ENCODE measurements at places on chromosomes 5 and 9.

DNA sequence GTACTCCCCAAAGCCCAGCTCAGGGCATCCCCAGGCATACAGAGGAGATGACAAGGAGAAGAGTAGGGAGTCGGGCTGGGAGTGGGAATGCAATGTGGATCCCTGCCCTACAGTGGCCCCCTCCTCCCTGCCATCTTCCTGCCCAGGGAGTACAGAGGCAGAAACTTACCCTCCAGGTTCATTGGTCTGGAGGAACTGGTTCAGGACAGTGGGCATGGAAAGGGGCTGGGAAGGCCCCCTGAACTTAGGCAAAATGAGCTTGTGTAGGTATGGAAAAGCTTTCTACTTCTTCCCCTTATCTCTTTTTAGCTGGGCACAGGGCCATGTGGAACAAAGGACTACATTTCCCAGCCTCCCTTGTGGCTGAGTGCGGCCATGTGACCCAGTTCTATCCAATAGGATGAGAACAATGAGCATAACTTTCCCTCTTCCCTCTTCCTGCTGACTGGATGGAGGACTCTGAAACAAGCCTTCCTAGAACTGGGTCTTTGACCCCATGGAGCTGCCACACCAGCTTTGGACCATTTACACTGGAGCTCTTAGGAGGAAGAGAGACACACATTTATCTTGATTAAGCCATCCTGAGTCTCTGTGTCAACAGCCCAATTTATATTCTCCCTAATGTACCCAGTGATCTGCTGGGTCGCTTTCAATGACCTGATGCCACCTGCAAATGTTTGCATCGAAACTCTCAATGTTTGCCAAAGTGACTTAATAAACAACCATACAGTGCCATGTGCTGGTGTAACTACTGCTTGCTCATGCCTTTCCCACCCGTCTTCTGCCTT is 25.0 kb upstream of the HMCN2 start:
- peaks cover under 1% of the 10 kb centered on the region for H3K4me1 ChIP-seq
- no peaks in the 10 kb centered on the region for H3K36me3 ChIP-seq
- H3K27ac ChIP-seq, result no peak overlapping the region
- H3K4me3 ChIP-seq, result no peak overlapping the region
- no peaks in the 10 kb centered on the region for H3K27me3 ChIP-seq
- DNase-seq, result no peak

DNA sequence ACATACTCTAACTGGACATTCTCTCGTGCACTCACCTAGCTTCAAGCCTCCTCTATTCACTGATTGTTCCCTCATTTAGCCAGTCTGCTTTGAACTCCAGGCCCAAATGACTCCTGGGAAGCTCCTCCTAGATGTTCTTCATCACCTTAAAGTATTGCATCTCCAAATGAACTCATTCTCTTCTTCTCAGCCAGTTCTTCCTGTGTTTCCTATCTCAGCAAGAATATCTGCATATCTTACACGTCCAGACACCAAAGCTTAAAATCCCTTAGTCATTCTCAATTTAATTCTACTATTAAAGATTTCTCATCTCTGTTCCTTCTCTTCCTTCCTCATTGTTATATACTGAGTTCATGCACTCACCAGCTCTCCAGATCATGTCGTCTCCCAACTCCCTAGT is 118.6 kb upstream of the DAB2 start:
- no peak overlapping the region for H3K27ac ChIP-seq
- no peak for DNase-seq
- no peak overlapping the region for H3K4me3 ChIP-seq

DNA sequence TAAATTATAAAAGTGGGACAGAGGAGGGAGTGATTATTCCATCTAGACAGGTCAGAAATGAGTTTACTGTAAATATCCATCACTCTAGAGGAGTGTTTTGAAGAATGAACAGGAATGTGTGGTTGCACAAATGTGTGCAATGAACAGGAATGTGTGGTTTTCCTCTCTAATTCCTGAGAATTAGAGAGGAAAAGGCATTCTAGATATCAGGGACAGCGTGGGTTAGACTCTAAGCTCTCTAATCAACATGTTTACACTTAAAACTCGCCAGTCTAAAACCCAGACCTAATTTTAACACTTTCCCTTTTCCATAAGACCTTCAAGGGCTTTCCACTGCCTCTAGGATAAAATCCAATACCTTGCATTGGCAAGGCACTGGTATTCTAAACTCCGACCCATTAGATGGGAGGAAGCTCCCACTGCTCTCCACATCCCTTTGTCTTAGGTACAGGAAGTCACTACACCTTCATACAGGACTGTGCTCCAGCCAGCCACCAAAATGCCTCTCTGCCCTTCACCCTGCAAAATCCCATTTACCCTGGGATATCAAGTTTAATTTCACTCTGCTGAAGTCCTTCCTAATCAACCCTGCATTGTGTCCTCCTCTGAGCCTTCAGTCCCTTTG is 67.9 kb downstream of the NFIB start:
- H3K4me3 ChIP-seq, result no peak overlapping the region
- H3K27ac ChIP-seq, result no peak overlapping the region
- no peaks in the 10 kb centered on the region for H3K27me3 ChIP-seq
- no peak for DNase-seq
- H3K4me1 ChIP-seq, result peaks cover 37% of the 10 kb centered on the region
- H3K36me3 ChIP-seq, result no peaks in the 10 kb centered on the region

DNA sequence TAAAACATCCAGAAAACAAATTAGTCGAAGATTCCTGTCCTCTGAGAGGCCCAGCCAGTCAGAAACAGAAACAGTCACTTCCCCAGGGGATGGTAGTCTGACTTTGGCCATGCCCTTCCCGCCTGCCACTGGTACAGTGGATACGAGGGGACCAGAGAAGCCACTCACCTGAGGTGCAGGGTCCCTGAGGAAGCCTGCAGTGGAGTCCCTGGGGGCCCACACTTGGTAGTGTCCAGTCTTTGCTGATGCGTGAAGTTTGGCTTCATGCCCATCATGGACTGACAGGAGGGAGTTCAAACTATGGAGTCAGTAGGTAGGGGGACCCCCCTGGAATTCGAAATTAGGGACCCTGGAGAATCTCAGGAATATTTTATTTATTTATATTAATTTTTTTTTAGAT is 147.5 kb downstream of the DAB2IP start:
- no peaks in the 10 kb centered on the region for H3K27me3 ChIP-seq
- H3K4me1 ChIP-seq, result no peaks in the 10 kb centered on the region
- no peak overlapping the region for H3K4me3 ChIP-seq
- H3K36me3 ChIP-seq, result no peaks in the 10 kb centered on the region
- no peak overlapping the region for H3K27ac ChIP-seq

GRCh38 chr5:132500931-132501628 is 10.5 kb upstream of the IRF1 start:
- H3K4me1 ChIP-seq, result peaks cover 18% of the 10 kb centered on the region
- no peak overlapping the region for H3K4me3 ChIP-seq
- H3K27ac ChIP-seq, result no peak overlapping the region
- no peak for DNase-seq

DNA sequence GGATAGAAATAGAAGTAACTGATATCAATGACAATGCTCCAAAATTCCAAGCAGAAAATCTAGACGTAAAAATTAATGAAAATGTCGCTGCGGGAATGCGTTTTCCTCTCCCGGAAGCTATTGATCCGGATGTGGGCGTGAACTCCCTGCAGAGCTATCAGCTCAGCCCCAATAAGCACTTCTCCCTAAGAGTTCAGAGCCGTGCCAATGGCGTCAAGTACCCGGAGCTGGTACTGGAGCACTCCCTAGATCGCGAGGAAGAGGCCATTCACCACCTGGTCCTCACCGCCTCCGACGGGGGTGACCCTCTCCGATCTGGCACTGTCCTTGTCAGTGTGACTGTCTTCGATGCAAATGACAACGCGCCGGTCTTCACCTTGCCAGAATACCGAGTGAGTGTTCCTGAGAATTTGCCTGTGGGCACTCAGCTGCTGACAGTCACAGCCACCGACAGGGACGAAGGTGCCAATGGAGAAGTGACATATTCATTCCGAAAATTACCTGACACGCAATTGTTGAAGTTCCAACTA is 818 bp downstream of the PCDHGA10 start:
- no peaks in the 10 kb centered on the region for H3K4me1 ChIP-seq
- H3K27ac ChIP-seq, result no peak overlapping the region
- DNase-seq, result no peak
- no peaks in the 10 kb centered on the region for H3K36me3 ChIP-seq
- no peaks in the 10 kb centered on the region for H3K27me3 ChIP-seq

DNA sequence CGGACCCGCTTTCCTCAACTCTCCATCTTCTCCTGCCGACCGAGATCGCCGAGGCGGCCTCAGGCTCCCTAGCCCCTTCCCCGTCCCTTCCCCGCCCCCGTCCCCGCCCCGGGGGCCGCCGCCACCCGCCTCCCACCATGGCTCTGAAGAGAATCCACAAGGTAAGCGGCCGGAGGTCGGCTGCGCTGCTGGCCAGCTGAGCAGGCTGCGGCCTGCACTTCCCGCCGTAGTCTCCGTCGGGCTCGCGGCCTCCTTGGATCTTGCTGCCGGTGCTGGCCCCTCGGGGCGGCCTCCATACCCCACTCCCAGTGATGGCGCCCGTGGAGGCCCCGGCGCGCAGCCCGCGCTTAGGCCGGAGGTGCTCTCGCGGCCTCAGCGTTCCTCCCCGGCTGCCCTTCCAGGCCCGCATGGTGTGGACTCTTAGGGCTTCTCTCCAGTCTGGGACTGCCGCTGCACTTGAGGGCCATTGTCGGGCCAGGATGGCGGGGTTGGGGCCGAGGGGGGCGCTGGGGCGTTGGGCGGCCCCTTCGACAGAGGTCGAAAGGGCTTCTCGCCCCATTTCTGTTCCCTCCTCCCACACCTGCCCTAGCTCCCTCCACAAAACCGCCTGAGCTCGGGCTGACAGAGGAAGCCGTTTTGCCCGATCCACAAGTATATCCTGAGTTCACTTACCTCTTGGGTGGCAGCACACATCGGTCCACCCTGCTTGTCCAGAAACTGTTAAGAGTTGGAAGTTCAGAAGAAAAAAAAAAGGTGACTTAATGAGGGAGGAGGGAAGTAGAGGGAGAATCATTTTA is 714 bp downstream of the UBE2D2 start:
- H3K27ac ChIP-seq, result peak overlapping the region; percentile 90
- peak; percentile 4 for DNase-seq
- no peaks in the 10 kb centered on the region for H3K27me3 ChIP-seq

DNA sequence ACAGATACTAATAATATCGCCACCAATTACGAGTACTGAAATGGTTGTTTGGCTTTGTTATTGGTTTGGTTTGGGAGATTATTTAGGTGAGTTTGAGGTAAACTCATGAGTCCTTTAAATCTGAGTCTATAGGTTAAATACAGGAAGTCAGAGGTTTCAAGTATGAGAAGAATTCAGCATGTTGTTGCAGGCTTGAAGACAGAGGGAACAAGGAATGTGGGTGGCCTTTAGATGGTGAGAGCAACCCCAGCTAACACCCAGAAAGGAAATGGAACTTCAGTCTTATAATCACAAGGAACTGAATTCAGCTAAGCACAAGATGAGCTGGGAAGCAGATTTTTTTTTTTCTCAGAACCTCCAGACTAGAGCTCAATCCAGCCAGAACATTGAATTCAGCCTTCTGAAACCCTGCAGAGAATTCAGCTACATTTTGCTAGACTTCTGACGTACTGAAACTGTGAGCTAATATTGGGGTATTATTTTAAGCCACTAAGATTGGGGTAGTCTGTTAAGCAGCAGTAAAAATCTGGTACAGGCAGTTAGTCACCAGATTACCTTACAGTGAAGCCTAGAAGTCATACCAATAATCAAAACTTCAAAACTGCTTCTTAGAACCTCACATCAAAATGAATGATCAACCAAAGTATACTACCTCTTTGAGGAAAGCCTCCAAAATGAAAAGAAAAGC is 216.0 kb upstream of the PUM3 start:
- no peaks in the 10 kb centered on the region for H3K36me3 ChIP-seq
- no peak overlapping the region for H3K27ac ChIP-seq
- no peak for DNase-seq
- no peaks in the 10 kb centered on the region for H3K27me3 ChIP-seq

DNA sequence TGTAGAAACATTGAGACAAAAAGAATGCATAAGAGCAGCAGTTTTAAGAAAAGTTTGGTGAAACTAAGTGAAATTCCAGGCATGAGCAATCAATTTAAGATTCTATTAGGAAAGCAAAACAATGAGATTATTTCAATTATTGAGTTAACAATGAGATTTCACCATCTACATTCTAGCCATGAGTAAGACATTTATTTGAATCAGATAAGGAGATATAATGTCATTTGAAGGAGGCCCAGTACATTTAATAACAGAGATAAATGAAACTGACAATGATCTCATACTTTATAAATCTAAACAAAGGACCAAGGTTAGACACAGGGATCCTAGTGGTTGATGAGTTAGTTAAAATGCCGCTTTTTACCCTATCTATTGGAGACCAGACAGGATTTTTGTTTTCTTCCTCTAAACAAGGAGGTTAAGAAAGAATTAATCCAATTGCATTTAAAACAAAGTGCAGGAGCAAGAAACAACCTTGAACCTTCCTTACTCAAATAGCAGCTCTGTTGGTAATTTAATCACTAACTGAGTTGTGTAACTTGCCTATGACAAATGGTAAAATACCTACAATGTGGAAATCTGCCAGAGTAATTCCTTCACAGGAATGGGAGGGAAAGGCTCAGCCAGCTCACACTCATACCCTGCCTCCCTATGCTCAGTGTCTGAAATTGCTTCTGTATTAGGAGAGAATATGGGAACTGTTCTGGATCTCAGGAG is 103.5 kb upstream of the NR3C1 start:
- no peak overlapping the region for H3K4me3 ChIP-seq
- no peak for DNase-seq
- H3K4me1 ChIP-seq, result peaks cover 3% of the 10 kb centered on the region
- no peaks in the 10 kb centered on the region for H3K36me3 ChIP-seq
- H3K27me3 ChIP-seq, result no peaks in the 10 kb centered on the region

- H3K36me3 ChIP-seq, result no peaks in the 10 kb centered on the region
- H3K4me3 ChIP-seq, result no peak overlapping the region
- no peak for DNase-seq
- no peaks in the 10 kb centered on the region for H3K27me3 ChIP-seq
- no peaks in the 10 kb centered on the region for H3K4me1 ChIP-seq
Observed at GRCh38 chr5:59471463-59471862, 422.1 kb downstream of the PDE4D start.

- no peaks in the 10 kb centered on the region for H3K36me3 ChIP-seq
- DNase-seq, result no peak
- H3K27ac ChIP-seq, result no peak overlapping the region
- no peaks in the 10 kb centered on the region for H3K27me3 ChIP-seq
- H3K4me1 ChIP-seq, result no peaks in the 10 kb centered on the region
- H3K4me3 ChIP-seq, result no peak overlapping the region
Observed at GRCh38 chr5:77935506-77936364, 159.6 kb upstream of the TBCA start.

DNA sequence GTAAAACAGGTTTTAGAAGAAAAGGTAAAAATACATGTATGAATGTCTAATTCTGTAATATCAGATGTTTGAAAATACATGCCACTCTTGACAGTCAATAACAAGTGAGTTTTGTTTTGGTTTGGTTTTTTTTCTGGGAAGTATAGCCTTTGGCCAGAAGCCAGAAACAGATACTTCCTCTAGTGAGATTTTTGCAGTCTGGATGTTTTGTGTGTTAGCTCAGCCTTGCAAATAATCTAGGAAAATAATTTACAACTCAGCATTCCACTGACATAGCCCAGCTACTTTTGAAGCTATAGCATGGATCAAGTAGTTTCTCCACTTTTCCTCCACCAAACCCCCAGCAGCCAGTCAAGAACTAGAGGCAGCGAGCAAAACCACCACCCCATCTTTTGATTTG is 56.7 kb downstream of the SLC1A1 start:
- DNase-seq, result no peak
- no peaks in the 10 kb centered on the region for H3K36me3 ChIP-seq
- H3K27ac ChIP-seq, result no peak overlapping the region
- peaks cover 37% of the 10 kb centered on the region for H3K4me1 ChIP-seq
